ENCODE measurements at places on chromosomes 12 and 14.

DNA sequence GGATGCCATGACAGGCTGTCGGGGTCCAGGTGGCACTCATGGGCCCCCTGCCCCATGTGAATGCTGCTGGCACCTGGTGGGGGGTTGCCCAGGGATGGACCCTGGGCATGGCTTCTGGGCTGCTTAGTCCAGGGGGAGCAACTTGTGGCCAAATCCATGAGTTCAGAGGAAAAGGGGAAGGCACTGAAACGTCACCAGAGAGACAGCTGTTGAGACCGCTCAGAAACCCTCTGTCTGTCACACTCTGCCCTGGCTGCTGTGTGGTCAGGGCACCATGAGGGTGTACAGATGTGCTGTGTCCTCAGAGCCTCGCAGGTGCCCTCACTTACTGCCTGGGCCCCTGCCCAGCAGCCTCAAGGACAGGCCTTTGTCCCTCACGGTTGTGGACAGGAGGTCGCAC is 9.4 kb downstream of the CLBA1 start:
- no peak for DNase-seq

- no peak for DNase-seq
Measured at GRCh38 chr12:54571193-54572188, 17.0 kb downstream of the PPP1R1A start.

DNA sequence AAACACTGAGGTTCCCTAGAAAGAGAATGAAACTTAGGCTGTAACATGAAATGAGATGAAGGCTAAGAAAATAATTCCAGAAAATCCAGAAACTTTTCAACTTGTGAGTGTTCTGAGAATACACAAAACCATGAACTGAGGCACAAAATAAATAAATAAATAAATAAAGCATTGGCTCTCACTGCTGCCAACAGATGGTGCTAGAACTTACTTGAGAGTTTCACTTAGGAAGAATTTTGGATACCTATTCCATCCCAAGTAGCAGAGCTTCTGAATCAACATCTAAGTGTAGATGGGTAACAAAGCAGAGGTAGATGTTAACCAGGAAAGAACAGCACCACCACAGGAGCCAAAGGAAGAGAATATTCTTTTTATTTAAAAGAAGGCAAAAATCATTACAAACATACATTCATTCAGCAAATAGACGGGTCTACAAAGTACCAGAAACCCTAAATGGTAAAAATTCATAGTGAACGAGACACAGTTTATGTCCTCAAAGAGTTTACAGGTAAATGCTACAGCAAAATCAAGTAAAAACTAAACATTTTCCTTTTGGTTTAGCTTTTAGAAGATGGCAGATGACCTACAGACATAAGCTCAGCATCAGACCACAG is 16.7 kb downstream of the EPS8 start:
- DNase-seq, result no peak

DNA sequence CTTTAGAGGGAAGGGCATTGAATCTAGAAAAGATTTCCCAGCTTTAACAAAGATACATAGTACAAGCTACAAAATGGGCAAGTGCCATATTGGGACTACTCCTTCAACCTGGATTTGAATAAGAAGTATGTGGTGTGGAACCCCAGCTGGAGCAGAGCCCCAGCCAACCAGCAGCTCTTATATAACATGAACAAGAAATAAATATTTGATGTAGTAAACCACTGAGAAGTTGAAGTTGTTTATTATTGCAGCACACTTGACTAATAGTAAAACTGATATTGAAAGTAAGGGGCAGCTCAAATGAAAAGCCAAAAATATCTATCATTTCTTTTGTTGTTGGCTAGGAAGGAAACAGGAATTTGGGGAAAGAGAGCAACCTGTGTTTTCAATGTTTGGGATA is 701.8 kb downstream of the TMTC2 start:
- no peak for DNase-seq

DNA sequence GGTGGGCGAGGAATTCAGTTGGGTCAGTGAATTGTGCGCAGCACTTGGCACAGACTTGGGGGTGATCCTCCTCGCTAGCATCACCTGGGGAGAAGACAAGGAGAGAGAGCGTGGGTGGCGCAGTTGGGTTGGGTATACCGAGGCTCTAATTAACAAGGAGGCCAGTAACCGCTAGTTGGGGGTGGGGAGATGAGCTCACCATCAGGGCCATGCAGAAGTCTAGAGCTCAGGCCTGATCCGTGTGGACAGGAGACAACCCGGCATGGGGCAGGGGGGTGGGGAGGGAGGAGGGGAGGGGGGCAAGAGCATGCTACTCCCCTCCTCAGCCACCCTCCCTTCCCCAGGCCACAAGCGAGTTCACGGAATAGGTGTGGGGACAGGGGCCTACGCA is 580 bp downstream of the SALL2 start:
- no peak for DNase-seq

GRCh38 chr14:102055181-102055901 is 31.5 kb downstream of the HSP90AA1 start:
- DNase-seq, result no peak

DNA sequence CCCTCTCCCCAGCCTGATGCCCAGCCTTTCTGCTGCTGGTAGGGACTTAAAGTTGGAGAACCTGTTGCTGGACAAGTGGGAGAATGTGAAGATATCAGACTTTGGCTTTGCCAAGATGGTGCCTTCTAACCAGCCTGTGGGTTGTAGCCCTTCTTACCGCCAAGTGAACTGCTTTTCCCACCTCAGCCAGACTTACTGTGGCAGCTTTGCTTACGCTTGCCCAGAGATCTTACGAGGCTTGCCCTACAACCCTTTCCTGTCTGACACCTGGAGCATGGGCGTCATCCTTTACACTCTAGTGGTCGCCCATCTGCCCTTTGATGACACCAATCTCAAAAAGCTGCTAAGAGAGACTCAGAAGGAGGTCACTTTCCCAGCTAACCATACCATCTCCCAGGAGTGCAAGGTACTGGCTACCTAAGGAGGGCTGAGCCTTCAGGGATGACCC is 1.6 kb downstream of the TSSK4 start:
- no peak for DNase-seq

Data from retinal pigment epithelial cell (primary cell).